Activated naive CD8-positive, alpha-beta T cell treated with anti-CD3 and anti-CD28 coated beads, Interleukin-2, amount 50 U/mL, for 16 hours (primary cell): ENCODE measurements at places on chromosomes 11 and 22.

GRCh38 chr11:118059246-118059940 lies 17.5 kb upstream of the TMPRSS4 start:
- no peak for DNase-seq

- DNase-seq: no peak
Observed at GRCh38 chr11:10456519-10456918, 1.5 kb downstream of the AMPD3 start.

DNA sequence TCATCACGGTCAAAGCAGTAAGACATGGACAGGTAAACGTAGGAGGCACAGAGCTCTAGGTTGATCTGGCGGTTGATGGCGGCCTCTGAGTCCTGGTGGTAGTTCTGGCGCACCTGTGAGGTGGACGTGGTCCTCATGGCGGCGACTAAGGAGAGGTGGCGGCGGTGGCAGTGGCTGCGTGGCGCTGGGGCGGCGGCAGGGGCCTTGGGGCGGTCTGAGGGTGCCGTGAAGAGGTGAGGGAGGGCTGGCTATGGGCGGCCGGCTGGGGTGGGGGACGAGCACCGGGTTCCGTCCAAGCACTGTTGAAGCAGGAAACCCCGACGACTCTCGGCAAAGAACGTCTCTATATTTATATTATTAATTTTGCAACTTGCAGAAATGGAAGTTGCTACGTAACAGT lies 85.6 kb downstream of the RSF1 start:
- DNase-seq: no peak

- no peak for DNase-seq
Observed at GRCh38 chr22:31611061-31611760, 50.8 kb downstream of the PISD start.

DNA sequence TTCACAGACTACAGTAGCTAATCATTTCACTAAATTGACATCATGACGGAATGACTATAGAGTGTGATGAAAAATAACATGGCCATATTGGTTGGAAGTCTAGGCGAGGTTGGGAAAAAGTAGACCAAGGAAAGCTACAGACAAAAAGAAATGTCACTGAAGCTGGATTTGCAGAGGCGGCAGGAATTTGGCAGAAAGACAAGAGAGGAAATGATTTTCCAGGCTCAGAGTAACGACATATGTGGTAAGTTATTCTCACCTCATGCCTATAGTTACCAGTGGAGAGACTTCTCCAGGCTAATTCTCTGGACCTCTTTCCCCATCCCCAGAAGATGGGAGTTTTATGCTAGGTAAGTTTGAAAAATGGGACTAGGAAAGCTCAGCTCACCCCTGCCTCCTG lies 1005.8 kb upstream of the CCDC90B start:
- DNase-seq: no peak

DNA sequence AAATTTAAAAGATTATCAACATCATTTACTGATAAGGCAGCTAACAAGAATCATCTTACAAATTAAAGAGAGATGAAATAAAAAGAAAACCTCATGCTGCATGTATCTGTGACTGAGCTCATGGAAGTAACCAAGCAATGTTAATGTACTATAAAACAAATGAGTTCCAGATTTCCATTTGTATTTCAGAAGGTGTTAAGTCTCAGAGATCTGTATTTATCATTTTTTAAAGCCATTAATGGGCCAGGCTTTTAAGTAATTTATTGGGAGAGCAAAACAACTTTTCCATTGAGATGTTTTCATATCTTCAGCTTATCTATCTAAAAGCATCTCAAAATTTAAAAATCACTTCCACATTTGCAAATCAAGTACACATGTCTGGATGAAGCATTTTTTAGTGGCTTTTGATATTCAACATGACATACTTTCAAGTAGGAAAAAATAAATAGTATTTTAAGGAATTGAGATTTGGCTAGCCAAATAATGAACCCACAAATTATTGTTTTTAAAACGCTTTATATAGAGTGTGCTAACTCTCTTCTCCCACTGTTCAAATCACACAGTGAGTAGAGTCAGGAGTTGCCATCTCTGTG lies 17.9 kb upstream of the BBOX1 start:
- DNase-seq: no peak

DNA sequence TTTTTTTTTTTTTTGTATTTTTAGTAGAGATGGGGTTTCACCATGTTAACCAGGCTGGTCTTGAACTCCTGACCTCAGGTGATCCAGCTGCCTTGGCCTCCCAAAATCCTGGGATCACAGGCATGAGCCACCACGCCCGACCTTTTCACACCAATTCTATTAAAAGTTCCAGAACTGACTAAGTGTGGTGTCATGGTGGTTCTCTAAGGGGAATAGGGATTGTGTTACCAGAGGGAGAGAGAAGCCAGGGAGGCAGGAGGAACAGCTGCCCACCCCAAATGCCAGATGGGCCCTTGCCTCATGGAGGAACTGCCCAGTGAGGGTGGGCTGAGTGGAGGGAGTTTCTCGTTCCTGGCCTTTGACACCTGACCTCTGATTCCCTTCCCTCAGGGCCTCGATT lies 5.9 kb downstream of the RPS6KA4 start:
- DNase-seq: no peak

- no peak for DNase-seq
Observed at GRCh38 chr11:68148879-68149278, 27.7 kb upstream of the CHKA start.

- no peak for DNase-seq
Observed at GRCh38 chr11:60957188-60957587, 5.2 kb upstream of the SLC15A3 start.

DNA sequence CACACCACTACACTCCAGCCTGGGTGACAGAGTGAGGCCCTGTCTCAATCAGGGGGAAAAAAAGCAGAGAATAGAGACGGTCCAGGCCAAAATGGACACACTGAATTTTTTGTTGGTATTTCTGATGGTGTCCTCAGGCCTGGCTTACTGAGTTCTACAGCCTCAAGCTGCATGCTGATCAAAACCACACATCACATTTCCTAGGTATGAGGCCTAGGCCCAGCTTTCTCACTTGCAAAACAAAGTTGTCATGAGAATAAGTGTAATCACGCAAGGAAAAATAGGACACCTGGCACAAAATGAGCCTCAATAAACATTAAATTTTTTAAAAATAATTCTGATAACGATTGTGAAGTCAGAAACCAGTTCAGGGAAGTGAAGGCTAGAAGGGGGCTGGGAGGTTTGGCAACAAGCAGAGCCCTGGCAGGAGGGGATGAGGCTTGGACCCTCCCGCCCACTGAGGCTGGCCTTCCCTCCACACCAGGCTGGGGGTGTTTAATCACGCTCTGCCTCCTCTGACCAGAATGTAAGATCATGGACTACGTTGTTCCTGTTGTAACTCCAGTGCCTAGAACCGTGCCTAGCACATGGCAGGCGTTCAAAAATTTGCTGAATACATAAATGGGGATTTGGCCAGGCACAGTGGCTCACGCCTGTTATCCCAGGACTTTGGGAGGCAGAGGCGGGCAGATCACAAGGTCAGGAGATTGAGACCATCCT lies 18.1 kb downstream of the PACSIN2 start:
- no peak for DNase-seq

- no peak for DNase-seq
Observed at GRCh38 chr11:108620958-108621772, 27.6 kb upstream of the EXPH5 start.

- DNase-seq: no peak
Observed at GRCh38 chr22:42780070-42780540, 59.4 kb upstream of the A4GALT start.

GRCh38 chr11:1760351-1761109 lies 3.2 kb downstream of the CTSD start:
- DNase-seq: no peak

DNA sequence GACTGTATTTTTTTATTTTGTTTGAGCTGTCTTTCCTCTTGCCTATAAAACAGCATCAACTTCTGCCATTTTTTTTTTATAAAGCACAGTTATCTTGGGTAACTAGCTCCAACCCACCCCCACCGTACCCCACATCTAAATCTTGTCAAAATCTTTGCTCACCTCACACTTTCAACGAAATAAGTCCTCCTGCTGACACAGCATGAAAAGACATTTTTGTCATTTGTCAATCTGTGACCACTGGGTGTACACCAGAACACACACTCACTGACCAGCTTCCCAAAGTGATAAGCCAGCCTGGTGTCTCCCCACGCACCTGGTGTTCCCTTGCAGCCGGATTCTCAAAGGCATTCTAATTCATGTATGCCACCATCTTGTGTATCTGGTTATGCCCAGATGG lies 1.7 kb upstream of the TECTA start:
- DNase-seq: no peak

DNA sequence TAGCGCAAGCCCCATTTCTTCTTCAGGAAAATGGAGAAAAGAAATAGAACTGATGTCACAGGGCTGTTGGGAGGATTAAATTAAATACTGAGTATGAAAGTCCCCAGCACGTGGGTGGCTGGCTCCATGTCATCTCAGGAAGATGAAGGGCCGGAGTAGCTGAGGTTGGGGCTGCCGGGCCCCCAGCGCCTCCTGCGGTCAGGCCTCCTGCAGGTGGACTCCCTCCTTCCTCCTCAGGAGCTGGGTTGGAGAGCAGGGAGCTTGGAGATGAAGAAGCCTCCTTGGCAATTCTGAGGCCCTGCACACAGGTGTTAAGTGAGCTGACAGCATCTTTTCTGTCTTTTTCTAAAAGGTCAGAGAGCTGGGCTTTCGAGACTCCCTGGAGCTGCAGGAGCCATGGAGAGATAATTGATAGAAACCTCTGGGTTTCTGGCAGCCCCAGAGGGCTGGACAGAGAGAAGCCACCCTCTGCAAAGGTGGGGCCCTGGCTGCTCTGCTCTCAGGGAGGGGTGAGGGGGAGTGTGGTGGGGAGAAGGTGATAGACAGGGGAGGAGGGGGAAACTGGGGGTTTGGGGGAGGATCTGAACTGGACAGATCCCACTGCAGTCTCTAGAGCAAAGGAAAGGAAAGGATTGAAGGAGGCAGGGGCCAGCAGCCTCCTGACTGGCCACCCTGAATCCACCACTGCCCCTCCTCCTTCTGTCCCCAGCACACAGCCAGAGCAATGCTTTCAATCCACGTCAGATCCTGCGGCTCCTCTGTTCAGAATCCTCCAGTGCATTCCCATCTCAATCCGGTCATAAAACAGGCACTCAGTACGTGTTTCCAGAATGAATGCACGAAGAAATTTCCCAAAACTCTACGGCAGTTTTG lies 210.8 kb downstream of the CEP164 start:
- DNase-seq: no peak

- no peak for DNase-seq
Observed at GRCh38 chr22:48718818-48719500, 1108.7 kb downstream of the BRD1 start.

- no peak for DNase-seq
Observed at GRCh38 chr22:49469896-49470740, 357.6 kb downstream of the BRD1 start.

- no peak for DNase-seq
Observed at GRCh38 chr22:46450931-46451561, 86.4 kb downstream of the CELSR1 start.

- DNase-seq: no peak
Observed at GRCh38 chr11:38577769-38578168, 1979.7 kb upstream of the RAG2 start.

DNA sequence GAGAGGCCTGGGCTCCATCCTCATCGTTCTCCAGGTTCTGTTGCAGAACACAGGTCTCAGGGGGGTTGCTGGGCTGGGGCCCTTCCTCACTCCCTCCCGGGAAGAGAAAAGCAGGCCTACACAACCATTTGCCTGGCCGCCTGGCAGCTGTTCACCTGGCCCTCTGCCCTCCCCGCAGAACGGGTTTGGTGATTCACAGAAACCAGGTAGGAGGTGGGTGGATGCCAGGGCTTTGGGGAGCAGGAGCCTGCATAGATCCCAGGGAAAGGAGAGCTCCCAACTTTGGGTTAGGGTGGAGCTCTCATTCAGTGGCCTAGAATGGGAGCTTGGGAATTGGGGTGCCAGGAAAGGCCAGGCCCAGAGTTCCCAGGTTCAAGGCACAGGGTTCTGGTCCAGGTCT lies 995 bp downstream of the TMEM134 start:
- DNase-seq: no peak

DNA sequence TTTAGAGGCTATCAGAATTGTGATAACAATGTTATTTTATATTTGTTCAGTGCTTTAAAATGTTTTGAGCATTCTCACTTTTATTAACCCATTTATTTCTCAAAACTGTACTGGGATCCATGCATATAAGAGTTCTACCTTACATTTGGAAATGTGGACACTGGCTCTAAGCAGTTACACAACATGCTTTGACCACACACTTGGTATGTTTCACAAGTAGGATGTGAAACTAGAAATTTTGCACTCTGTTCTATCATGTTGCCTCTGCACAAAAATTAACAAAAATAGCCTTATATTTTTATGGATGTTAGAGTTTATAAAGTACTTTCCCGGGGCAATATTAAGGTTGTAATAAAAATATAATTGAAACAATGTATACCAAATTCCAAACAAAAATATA lies 126.9 kb upstream of the CHORDC1 start:
- DNase-seq: no peak

DNA sequence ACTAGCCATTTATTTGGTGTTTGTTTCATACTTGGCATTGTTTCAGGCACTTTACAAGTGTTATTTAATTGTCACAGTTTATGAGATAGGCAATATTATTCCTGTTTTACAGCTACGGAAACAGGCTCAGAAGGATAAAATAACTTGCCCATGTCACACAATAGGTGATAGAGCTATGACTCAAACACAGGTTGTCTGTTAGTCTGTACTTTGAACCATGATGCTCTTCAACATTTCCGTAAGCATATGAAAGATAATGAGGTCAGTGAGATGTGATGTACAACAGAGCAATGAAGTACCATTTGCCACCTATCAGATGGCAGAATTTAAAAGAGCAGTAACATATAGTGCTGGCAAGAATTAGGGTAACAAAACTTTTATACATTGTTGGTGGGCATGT lies 15.3 kb downstream of the TUG1 start:
- no peak for DNase-seq

GRCh38 chr22:41048791-41049717 lies 43.3 kb upstream of the EP300 start:
- DNase-seq: no peak

DNA sequence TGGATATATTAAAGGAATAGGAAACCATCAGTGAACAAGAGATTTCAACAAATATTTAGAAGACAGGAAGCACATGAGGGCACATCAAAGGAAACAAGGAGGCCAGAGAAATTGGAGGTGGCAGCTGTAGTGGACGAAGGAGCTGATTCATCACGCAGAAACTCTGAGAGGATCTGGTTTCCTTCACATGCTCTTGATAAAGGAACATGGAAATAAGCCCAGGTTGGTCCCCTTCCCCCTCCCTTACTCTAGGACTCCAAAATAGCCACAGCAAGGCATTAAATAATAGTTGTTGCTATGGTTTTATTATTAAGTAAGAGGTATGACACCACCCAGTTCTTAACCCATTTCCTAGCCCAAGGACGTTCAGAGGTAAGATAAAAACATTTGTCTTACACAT lies 11.3 kb downstream of the IZUMO1R start:
- no peak for DNase-seq

- DNase-seq: no peak
Observed at GRCh38 chr11:73387594-73388264, 11.5 kb downstream of the RELT start.

- no peak for DNase-seq
Observed at GRCh38 chr11:134346101-134346975, 14.6 kb downstream of the GLB1L2 start.

- DNase-seq: no peak
Observed at GRCh38 chr11:61091373-61092279, 10.7 kb upstream of the CD5 start.
